ENCODE measurements at places on chromosomes 16 and 17.

- no peak for DNase-seq
Observed at GRCh38 chr16:65967376-65967775, 399.1 kb upstream of the CDH5 start.

- DNase-seq, result no peak
Observed at GRCh38 chr17:21387616-21388015, 11.5 kb downstream of the KCNJ12 start.

- DNase-seq, result no peak
Observed at GRCh38 chr17:63529711-63530556, 6.8 kb downstream of the KCNH6 start.

DNA sequence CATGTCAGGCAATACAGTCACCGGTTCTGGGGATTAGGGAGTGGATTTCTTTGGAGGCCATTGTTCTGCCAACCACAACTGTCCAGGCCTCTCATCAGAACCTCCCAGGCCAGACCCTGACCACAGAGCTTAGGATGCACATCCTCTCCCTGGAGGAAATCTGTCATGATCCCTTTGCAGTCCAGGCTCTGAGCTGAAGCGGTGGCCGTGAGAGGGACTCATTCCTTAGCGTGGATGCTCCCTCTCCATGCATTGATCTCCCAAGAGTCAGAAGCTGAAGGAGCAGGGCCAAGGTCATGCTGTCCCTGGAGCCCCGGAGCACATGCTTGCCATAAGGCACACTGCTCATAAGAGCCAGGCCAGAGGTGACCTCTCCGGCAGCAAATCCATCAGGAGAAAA, 181.4 kb downstream of the COPRS start:
- DNase-seq, result no peak

GRCh38 chr17:67990909-67991308, 5.4 kb downstream of the C17orf58 start:
- no peak for DNase-seq

GRCh38 chr16:82093666-82094300, 58.7 kb downstream of the HSD17B2 start:
- no peak for DNase-seq

GRCh38 chr16:85929259-85929721, 30.3 kb downstream of the IRF8 start:
- no peak for DNase-seq

- DNase-seq, result no peak
Observed at GRCh38 chr17:77489239-77489892, 348.6 kb downstream of the SEC14L1 start.

GRCh38 chr17:44007346-44008204, 3.2 kb downstream of the NAGS start:
- no peak for DNase-seq

DNA sequence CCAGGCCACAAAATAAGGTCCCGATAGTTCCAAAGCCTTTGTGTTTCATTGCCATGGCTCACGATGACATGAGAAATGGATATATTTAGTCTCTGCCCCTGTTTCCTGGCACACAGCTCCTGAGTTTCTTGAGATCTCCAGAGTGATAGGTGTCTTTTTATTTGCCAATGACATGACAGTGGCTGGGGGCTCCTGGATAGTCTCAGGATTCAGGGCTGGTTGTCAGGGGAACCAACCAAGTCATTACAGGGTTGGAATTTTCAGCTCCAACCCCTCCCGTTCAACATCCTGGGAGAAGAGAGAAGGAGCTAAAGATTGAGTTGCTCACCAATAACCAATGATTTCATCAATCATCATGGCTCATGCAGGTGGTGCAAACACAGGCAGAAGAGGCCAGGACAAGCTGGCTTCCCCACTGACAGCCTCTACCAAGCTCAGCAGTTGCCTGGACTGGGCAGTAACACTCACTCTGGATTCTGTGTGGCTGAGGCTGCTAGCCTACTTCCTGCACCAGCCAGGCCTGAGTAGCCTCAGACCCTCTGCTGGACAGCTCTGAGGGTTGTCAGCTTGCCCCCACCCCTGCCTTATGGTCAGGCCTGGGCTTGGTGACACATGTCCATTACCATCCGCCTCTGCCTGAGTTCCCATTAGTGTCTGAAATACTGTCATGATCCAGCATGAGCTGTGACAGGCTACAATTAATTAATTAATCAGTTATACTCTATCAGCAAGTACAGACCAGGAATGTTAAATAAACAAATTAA, 534.4 kb upstream of the CDH5 start:
- DNase-seq, result no peak

- no peak for DNase-seq
Observed at GRCh38 chr17:72405662-72406230, 284.9 kb downstream of the SOX9 start.

DNA sequence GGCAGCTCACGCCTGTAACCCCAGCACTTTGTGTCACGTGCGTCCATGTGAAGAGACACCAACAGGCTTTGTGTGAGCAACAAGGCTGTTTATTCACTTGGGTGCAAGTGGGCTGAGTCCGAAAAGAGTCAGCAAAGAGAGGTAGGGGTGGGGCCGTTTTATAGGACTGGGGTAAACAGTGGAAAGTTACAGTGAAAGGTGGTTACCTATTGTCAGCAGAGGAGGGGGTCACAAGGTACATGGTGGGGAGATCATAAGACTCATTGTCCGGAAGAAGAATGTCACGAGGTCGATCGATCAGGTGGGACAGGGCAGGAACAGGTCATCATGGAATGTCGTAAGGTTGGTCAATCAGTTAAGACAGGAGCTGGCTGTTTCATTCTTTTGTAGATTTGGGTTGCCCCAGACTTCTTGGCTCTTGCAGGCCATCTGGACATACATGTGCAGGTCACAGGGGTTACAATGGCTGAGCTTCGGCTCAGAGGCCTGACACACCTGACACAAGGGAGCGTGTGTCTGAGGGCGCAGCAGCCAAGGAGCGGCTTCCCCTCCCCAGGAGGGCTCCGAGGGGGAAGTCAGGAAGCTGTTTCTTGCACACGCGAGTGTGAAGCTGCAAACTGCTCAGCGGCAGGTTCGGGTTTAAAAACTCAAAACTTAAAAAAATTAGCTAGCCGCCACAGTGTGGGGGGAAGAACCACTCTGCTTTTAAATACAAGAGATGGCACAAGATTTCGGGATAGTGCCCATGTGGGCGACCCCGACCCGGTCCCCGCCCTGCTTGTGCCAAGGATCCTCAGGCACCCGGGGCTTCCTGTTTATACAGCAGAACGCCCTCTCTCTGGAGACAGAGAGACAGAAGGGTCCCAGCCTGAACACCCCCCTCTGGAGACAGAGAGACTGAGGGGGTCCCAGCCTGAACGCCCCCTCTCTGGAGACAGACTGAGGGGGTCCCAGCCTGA, 12.4 kb upstream of the TEX19 start:
- DNase-seq, result no peak

DNA sequence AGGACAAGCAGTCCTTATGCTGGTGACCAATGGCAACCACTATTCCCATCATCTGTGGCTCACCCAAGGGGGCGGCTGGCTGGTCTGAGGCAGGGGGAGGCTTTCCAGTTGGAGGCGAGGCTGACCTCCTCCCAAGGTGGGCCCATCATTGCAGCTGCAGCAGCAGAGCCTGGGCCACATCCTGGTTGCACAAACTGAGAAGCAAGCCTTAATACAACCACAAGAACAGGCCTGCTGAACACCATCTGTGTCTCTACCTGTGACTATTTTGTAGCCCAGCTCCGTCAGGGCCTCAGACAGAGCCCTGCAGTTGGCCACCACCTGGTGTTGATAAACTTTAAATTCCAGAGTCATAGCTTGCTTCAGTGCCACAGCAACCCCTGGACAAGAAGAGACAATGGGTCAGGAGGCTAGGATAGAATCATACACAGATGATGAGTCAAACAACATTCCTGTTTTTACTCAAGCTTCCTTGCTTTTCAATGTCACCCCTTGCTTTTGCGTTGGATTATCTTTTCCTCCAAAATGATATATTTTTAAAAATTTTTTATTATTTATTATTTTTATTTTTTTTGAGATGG, 17.9 kb downstream of the SMCR8 start:
- no peak for DNase-seq

DNA sequence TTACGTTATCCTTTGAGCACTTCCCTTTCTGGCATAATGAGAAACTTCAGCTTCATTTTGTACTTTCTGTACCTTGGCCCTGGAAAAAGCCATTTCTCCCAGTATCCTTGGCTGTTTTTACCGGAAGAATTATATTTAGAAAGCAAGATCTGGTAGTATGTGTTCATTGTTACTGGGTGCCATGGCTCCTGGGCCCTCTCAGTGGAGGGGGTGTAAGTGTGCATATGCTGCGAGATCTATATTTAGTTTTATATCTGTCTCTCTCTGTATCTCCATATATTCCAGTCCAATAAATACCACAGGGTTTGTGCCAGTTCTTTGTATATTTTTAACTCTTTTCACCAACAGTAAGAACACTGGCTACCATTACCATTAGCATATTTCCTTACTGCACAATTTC, 17.7 kb downstream of the ATP2C2 start:
- DNase-seq, result no peak

- no peak for DNase-seq
Observed at GRCh38 chr16:64217789-64218535, 903.9 kb downstream of the CDH11 start.

- no peak for DNase-seq
Observed at GRCh38 chr17:63329876-63330275, 116.2 kb downstream of the CYB561 start.

- DNase-seq, result no peak
Observed at GRCh38 chr16:30179195-30179594, 4.2 kb upstream of the CORO1A start.

DNA sequence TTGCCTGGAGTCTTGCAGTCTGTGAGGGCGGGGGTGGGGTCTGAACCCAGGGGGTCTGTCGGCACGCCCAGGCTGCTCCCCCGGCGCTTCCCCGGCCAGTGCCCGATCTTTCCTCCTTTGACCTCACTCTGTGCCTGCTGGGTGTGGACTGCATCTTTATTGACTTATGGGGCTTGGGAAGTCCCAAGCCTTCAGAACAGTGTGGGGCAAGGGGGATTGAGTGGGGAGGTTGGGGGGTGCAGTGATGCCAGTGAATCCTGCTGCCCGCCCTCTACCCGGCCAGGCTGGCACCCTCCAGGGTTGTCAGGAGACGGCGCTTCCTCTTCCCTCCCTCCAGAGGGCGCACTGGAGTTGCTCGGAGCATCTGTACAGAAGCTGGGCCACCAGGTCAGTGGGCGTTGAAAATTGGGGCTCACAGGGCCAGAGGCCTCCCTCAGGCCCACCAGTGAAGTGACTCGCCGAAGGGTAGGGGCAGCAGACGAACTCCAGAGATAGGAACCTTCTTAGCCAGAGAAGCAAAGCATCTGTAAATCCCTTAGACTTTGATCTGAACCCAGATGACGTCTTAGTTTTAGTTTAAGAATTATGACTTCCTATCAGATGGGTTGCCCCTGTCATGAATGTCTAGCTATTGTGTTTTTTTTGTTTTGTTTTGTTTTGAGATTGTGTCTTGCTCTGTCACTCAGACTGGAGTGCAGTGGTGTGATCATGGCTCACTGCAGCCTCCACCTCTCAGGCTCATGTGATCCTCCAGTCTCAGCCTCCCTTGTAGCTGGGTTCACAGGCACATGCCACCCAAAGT, 184.8 kb upstream of the CIBAR2 start:
- DNase-seq, result peak; percentile 59

DNA sequence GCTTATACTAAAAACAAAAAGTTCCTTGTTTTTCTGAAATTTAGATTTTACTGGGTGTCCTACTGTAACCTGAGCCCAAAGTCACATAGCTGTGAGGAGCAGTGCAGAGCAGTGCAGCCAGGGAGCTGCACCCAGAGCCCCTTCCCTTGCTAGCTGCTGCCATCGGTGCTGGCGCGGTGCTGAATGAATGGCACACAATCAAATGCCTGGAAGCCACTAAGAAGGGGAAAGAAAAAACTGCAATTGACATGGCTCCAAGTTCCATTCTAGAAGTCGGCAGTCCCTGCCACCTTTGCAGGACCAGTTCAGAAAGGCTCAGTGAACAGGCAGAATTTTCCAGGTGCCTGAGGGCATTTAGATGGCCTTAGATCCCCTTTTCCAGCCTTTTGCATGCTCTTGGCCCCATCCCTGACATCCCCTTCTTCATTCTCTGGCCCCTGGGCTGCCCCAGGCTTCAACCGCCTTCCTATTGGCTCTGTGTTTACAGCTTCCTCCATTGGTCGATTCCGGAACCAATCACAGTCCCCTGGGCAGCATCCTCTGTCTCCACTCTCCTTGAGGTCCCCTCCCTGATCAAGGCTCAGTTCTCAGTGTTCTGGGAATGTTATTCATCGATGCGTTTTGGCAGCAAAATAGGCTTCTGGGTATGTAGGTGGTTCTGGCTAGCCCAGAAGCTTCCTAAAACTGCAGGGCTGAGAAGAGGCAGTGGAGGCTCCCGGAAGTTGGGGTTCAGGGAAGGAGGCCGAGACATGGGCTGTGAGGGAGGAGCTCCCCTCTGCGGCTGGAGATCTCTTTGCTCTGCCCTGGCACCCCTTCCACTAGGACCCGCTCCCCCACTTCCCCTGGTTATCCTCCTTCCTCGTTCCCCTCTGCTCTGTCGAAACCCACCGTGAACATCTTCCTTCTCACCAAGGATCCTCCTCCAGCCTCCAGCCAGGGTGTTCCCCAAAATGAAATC, 37.9 kb downstream of the ATP2C2 start:
- no peak for DNase-seq

GRCh38 chr17:29049541-29050145, 6.7 kb downstream of the PIPOX start:
- DNase-seq, result no peak

DNA sequence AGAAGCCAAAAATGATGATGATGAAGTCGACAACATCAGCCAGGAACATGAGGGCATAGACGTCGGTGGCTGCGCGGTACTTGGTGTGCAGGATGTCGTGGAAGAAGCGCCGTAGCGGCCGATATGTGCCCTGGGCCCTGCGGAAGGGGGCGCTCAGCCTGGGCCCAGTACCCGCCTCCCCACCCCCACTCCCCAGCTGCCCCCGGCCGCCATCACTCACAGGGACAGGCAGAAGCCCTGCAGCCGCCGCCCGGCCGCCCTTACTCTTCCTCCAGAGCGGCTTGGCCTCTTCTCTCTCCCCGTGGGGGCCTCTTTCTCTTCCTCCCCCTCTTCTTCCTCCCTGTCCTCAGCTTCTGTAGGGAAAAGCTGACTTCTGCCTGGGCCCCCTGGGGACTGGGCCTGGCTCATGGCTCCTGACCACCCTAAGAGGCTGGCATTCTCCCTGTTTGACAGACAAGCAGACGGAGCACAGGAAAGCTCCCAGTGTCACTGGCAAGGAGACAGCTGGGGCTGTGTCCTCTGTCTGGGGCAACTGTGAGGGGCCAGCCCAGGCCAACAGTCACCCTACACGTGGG, 14.2 kb downstream of the CTU2 start:
- DNase-seq, result no peak

Data from DND-41 (cell line).